ENCODE measurements at places on chromosomes 6 and 20.

- DNase-seq: no peak
Measured at GRCh38 chr6:104486035-104486434, 373.7 kb downstream of the HACE1 start.

GRCh38 chr6:124772733-124773319 is 189.4 kb upstream of the RNF217 start:
- DNase-seq: no peak

DNA sequence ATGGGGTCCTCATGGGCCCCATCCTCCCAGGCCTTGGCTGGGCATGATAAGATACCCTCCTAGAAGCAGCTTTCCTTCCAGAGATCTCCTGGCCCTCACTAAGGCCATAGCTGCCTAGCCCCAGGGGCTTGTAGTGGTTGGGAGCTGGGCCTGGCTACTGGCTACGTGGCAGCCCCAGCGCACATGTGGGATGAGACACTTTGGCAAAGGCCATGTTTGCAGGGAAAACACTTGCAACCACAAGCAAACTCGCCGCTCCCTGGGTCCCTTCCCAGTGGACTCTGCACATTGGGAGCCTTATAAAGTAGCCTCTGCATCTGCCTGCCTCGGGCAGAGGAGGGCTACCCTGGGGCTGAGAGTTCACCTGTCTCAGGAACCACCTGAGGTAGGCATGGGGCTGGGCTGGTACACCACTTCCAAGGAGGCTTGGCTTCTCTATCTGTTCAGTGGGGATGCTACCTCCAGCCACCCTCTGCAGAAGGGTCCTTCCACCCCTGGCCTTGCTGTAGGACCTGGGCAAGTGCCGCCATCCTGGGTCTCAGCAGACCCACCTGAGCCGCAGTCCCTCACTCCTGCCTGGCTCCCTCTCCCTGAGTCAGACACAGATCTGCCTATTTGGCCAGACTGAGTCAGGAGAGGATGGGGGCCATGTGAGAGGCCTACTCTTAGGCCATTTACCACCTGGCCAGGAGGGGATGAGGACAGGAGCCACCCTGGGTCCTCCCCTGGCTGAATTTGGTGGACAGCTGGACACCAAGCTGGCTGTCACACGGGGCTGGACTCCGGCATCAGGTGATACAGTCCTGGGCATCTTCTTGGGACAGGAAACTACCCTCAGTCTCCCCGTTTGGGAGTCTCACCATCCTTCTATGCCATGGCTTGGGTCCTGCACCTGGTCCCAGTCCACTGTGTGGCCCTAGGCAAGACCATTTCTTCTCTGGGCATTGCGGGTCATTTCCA is at the start of gene BPIFB2:
TSS of gene BPIFB2 (plus strand) at position 329 of the 960 bp plus-strand sequence. CDS start 871 bp downstream, outside the sequence.
- no peak for DNase-seq

DNA sequence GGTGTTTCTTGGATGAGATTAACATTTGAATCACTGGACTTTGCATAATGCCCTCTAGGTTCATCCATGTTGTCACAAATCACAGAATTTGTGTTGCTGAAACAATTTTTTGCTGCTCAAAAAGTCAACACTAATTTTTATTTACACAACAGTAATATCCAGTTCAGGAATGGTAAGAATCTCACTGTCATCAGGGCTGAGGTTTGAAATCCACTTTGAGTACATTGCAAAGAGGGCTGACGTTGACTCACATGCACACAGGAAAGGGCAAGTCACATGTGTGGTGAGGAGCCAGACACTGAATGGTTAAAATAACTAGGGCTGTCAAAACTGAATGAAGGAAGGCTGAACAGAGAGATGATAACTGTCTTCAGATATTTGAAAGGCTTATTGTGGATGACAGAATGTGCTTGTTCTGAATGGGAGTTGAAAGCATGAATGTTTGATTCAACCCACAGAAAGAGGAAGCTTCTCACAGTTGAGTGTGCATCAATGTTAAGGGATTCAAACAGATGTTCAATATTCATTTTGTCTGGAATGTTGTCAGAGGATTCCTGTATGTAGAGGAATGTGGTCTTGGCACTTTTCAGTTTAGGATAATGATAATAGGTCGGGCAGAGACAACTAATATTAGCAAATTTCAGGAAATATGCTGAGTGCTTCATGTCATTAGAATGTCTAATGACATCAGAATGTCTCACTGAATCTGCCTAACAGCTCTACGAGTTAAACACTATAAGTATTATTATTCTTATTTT is 3.6 kb upstream of the ADGRG6 start:
- DNase-seq: no peak

DNA sequence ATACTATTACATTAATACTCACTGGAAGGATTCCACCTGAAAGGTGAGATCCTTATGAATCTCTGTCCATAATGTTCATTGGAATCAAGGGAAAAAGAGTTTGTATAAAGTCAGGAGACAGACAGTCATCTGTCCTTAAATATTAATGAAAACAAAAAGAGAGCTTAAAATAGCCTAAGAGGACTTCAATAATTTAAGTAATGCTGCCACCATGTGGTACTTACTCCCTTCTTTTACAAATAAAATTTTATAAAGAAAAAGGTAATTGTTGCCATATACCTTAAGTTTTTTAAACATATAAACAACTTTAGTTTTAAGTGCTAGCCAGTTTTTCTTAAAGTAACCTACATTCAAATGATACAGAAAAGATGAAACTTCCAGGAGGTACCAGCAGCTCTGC is 5.1 kb downstream of the BLOC1S5 start:
- no peak for DNase-seq

- DNase-seq: no peak
Measured at GRCh38 chr20:18005990-18006364, 37.2 kb downstream of the MGME1 start.

- no peak for DNase-seq
Measured at GRCh38 chr20:46341074-46342009, 33.0 kb upstream of the CDH22 start.

GRCh38 chr20:53557130-53557529 is 36.5 kb downstream of the ZNF217 start:
- DNase-seq: no peak

DNA sequence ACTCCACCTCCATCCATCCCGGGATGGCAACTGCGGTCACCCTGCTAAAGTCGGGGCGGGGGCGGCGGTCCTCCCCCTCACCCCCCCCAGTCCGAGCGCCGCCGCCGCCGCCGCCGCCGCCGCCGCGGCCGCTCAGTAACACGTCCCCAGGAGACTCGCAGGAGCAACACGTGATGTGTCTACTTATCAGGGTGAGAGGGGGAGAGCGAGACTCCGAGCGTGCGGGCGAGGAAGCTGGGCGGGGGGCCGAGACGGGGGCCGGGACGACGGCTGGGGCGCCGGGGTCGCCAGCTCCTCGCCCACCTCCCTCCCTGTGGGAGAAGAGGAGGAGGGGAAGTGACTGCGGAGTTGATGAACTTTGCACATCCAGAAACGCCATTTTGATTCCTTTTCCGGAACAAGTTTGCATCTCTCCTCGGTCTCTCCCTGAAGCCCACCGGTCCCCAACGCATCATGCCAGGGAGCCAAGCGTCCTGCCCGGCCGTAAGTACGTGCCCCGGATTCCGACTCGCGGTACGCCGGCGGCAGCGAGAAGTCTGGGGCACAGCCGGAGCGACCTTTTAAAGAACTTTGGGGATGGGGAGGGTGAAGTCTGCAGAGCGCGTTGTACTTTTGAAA is at the start of gene RREB1:
TSS of gene RREB1 (plus strand) at position 384 of the 618 bp plus-strand sequence. CDS start 73,951 bp downstream, outside the sequence.
- DNase-seq: no peak

DNA sequence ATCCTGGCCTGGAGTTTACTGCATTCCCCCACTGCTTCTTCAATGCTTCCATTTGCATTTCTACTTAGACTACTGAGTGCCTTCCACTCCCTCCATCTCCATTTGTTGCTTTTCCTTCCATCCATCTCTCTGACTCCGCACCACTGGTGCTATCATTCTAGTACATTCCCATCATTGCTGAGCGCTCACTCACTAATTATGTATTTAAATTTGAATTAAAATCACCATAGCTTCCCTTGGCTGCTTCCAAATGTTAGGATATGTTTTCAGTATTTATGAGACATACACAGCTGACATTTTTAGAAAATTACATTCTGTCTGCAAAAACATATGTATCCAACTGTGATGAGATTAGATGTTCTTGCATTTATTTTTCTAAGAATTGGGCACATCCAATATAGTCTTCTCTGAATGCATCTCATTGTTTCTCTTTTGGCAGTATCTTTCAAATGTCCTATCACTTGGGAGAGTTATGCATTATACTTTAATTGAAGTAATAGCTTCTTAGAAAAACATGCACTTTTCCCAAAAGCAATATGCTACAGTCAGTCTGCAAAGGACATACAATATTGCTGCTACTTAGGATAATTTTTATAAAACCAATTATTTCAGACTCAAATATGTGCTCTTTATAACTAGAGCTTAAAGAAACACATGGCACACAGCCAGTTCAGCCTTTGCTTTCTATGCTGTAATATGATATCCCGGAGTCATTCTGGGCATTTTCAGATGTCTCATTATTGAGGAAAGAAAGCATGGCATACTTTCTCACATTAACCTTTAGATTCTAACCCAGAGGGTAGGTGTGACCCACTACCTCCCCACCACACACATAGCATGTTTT is 12.1 kb upstream of the COL21A1 start:
- no peak for DNase-seq

- DNase-seq: no peak
Measured at GRCh38 chr6:132952986-132953385, 138.6 kb downstream of the RPS12 start.

DNA sequence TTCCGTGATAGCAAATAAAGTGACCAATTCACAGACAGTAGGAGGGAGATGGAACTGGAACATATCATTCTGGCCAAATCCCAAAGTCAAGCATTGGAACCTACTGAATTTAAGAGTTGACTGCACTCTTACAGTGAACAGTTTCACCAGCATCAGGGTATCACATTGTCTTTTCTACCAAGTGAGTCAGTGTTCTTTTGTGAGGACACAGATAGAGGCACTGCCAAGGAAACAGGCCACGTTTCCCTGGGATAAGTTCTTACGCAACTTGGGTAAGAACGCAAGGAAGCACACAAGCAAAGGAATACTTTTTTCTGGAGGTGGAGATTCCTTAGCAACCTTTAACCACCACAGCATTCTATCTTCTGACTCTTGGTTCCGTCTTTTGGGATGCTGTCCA is 28.6 kb upstream of the ENPP5 start:
- no peak for DNase-seq

All from substantia nigra (tissue), 51 donors.